ENCODE measurements at places on chromosomes 4 and X.
A peak's percentile ranks its signal among the peaks of the same experiment; 100 is the strongest.

DNA sequence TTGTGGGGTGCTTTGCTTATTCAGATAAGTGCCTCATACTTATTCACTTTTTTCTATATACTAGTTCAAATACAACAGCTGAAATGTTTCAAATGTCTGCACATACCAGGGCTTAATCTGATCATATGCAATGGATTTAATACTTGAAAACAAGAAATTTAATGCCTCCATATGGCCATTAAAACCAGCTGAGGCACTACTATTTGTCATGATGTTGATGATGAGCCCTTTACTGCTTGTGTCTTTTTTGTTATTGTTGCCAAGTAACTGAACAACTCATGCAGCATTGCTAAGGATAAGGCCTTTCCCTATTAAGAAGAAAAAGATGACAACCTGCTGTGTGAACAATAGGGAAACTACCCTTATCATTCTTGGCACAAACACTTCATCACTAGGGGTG lies 52.5 kb downstream of the MAGEB10 start:
- no peak for DNase-seq

DNA sequence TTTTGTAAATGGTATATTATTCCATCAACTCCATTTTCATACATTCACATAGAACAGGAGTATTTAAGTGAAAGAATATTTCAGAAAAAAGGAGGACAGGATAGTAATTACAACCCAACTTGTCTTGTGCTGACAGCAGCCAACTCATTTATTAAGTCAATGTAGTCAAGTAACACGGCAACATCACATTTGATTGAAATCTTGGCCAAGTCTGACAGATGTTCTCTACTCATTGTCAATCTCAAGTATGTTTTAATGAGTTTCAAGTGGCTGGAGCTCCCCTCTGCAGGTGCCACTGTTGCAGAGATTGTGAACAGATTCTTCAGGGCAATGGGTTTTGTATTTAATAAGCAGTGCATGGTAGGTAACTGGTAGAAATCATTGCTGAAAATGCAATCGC lies 332.5 kb downstream of the C4orf33 start:
- no peak for DNase-seq

DNA sequence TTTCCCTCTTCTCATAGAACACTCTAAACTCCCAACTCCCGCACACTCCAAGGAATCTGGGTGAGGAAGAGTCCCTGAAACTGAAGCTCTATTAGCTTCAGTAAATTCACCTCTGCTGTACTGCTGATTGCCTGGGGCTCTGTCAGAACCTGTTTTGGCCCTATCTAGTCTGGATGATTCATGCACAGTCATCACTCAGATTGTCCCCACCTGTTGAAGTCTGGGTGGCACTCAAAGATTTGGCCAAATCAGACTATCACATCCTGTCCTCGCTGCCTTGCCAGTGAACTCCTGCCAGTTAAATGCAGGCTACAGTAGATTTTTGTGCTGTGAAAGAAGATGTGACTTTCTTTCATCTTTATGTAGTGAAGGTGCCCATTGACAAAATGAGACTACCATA lies 63.5 kb upstream of the EMCN start:
- DNase-seq: no peak

GRCh38 chr4:152643153-152644035 lies 36.4 kb downstream of the TMEM154 start:
- DNase-seq: no peak

DNA sequence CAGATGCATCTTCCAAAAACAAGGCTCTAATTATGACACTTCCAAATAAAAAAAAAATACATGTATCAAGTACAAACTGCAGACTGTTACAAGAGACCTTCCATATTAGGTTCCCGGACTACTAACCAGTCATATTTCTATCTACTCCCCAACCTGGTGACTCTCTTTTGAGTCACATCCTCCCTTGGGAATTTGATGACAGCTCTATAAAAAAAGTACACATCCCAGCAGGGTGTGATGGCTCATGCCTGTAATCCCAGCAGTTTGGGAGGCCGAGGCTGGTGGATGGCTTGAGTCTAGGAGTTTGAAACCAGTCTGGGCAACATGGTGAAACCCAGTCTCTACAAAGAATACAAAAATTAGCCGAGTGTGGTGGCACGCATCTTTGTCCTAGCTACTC lies 14.9 kb downstream of the RPGR start:
- no peak for DNase-seq

DNA sequence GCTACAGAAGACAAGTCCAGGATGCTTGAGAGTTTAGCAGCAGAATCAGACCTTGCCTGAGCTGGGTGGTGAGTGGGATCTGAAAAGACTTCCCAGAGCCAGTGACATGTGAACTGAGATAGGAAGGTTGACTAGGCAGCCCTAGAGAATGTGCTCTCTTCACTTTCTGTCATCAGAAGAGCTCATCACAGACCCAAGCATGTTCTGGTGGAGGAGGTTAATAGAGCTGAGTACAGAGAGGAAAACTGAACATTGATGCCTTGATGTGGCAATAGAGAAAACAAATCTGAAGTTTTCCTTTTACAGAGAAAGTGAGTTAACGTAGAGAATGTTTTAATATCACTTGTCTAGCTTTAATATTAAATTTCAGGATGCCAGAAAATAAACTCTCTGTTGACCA lies 17.1 kb downstream of the ADGRL3 start:
- DNase-seq: no peak

GRCh38 chrX:27746516-27746915 lies 61.3 kb upstream of the MAGEB10 start:
- DNase-seq: no peak

- no peak for DNase-seq
Measured at GRCh38 chr4:164095313-164096110, 601.0 kb downstream of the TMA16 start.

DNA sequence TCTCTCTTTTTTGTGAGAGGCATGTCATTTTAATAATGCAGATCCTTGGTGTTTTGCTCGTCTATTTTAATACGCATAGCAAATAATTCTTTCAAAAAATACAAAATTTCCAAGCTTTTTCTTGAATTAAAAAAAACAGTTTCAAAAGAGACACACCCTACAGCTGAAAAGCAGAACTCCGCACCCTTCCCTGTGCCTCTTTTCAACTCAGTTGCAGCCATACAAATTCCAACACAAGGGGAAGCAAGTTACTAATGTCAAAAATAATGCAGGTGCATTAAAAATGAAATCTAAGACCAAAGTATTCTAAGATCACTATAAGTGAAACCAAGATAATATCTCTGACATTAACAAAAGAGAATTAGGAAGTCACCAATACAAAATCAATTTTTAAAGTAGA lies 66.6 kb downstream of the NR3C2 start:
- no peak for DNase-seq

- no peak for DNase-seq
Measured at GRCh38 chrX:46569621-46570020, 3.9 kb upstream of the CHST7 start.

GRCh38 chrX:119983494-119983893 lies 39.9 kb upstream of the NKAP start:
- DNase-seq: no peak

DNA sequence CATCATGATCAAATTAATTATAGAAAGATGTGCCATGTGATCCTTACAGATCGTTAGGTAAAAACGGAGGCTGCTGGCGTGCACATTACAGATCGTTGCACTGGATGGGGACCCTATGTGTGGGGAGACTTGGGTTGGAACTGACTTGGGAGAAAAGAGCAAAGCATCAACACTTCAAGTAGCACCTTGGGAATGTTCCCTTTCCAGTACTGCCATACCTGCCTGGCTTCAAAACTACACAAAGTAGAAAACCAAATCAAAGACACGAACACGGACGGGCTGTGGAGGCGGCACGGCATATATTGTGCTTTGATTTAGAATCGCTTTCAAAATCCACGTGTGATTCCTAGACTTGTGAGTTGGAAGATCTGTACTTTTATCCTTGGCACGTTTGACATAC lies 898 bp downstream of the CMC4 start:
- no peak for DNase-seq

DNA sequence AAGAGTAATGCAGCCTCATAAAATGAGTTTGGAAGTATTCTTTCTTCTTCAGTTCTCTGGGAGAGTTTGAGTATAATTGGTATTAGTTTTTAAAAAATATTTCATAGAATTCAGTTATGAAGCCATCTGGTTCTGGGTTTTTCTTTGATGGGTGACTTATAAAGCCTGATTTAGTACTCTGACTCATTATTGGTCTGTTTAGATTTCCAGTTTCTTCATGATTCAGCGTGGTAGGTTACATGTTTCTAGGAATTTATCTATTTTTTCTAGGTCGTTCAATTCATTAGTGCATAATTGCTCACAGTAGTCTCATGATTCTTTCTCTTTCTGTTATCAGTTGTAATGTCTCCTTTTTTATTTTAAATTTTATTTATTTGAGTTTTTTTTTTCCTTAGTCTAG lies 111.2 kb downstream of the CEP44 start:
- DNase-seq: no peak

- no peak for DNase-seq
Measured at GRCh38 chrX:4825550-4825949, 1112.1 kb upstream of the PRKX start.

DNA sequence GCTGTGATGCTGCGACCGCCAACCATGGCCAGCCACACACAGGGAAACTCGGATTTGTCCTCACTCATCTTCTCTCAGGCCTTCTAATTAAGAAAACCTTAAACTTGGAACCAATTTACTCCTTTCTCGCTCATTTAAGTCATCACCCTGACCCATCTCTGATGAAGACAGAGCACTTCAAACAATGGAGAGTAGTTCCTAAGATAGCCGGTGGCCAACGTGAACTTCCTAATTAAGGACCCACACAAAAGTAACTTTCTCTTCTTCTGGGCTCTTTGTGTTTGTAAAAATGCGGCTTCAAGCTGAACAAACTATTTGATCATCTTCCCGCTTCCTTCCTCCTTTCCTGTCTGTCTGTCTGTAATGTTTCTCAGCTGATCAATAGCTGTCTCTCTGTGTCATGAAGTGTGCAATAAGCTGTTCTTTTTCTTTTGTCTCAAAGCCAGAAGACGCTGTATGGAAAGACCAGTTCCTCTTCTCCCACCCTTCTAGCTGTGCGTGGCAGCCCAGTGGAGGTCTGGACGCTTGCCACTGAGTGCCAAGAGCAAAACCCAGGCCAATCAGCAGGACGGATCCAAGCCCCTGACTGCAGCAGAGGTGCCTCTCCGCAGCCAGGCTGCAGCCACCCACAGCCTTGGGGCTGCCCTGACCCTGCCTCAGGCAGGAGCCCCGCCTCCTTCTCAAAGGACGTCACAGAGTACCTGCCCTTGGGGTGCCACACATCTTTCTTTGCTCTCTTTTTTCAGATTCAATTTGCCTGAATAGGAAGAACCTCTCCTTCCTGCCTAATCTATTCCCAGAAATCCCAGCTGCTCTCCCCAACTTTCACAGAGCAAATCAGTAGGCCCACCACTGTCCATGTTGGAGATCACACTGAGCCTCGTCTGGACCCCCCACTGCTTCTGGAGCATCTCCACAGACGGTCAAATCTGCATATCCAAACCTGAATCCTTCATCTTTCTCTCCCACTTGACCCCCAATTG lies 59.3 kb downstream of the MAML3 start:
- peak; percentile 14 for DNase-seq

DNA sequence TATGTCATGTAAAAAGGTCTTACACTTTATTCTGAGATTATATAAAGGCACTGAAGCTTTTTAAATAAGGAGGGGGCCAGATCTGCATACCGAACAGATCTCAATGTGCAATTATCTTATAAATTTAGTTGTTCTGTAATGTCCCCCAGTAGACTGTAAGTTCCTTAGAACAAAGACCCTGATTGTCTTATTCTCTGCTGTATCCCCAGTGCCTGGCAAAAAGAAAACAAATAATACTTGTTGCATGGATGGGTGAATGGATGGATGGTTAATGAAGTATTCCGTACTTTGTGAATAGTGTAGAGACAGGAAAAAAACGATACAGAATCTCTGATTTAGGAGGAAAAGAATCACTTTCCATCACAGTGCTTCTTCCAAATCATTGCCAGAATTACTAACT lies 141.5 kb downstream of the CHM start:
- no peak for DNase-seq

- no peak for DNase-seq
Measured at GRCh38 chr4:53579826-53580225, 11.5 kb downstream of the LNX1 start.

- DNase-seq: no peak
Measured at GRCh38 chrX:13112499-13112898, 68.1 kb upstream of the FAM9C start.

GRCh38 chr4:131367441-131367840 lies 1781.7 kb upstream of the PCDH10 start:
- DNase-seq: no peak

DNA sequence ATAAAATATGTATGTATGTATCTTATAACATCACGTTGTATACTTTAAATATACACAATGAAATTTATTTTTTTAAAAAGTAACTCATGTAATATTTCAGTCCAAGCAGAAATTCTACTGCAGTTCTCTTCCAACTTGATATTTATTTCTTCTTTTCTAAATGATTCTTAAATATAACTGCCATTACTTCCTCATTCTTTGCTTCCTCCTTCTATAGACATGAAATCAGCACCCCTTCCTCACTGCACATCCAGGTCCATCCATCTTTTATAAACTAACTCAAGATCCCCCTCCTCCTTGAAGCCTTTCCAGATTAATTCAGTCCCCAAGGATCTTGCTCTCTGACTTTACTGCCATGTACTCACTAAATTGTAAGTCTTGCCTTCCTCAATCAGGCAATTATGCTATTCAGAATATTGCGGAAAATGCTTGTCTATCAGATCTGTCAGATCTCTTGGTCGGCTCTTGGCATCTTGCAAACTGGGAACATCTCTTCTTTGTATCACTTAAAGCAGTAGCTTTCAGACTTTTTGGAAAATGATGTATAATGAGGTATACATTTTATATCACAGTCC lies 3.7 kb downstream of the GPRIN3 start:
- DNase-seq: no peak

- DNase-seq: no peak
Measured at GRCh38 chr4:48028696-48029095, 12.1 kb downstream of the NIPAL1 start.

DNA sequence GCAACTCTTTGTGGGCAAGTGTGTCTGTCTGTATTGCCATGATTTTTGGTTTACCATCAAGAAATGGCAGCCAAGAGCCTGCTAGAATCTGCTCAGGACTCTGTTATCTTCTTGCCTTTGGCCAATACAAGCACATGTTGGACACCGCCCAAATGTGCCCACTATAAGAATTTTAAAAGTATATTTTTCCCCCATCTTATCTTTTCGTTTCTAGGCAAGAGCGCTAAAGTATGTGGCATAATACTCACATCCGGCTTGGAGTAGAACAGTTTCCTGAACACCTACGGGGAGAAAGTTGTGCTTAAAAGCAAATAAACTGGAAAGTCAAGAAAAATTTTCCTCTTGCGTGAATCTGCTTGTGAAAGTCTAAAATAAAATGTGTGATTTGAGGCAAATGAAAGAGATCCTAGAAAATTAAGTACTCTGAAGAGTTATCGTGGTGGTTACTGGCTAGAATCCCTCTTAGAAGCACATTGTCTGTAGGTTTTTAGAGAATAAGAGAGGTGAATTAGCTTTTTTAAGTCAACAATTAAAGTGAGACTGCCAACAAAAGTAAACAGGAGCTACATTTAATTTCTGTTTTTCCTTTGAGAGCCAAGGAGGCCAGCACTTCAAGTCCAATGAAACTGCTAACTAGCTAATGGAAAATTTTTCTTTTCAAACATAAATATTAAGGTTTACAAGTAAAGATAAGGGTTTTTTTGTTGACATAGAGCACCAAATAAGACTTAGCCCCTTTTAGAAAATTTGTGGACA lies 220.2 kb downstream of the SOWAHB start:
- no peak for DNase-seq

GRCh38 chrX:153686711-153687110 lies 1.0 kb upstream of the SLC6A8 start:
- DNase-seq: no peak
